ENCODE measurements at places on chromosomes 13 and 19.

DNA sequence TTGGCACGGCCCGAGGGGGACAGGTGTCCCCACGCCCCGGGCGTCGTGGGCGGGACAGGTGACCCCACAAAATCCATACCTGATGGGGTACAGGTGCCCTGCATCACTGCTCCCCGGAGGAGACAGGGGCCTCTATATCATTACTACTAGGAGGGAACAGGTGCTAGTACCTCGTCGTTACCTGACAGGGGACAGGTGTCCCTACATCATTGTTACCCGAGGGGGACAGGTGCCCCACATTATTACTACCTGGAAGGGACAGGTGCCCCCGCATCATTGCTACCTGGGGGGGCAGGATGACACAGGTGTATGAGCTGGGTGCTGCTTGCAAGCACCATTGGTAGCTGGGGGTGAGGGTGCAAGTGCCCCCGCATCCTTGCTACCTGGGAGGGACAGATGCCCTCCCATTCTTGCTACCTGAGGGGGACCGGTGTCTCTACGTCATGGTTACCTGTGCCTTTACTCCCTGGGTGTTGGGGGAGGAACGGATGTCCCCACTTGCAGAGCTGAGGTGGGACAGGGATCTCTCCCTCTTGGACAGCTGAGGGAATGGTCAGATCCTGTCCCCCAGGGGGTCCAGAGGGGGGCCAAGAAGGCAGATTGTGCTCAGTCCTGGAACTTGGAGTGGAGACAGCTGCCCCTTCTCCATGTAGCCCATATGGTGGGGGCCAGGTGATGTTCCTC lies 620 bp downstream of the CRTC1 start:
- no peak for DNase-seq

GRCh38 chr13:26247011-26247410 lies 6.9 kb upstream of the CDK8 start:
- no peak for DNase-seq

- DNase-seq, result no peak
These were observed 5.3 kb downstream of the CARM1 start for GRCh38 chr19:10876459-10877240.

DNA sequence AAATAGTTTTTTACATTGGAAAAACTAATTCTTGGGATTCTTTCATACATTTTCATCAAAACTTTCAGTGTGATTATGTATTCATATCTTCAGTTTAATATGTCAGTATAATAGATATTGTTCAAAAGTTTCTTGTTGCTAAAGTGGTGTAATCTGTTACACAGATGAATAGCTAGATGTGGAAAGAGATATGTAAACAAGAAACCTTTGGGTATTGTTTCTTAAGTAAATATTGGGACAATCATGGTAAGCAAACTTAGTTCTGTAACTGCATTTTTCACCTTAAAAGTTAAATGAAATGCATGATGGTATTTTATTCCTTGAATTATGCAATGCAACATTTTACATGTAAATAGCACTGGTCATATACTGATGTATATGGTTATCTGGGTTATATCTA lies 12.2 kb downstream of the ABHD13 start:
- DNase-seq, result no peak

DNA sequence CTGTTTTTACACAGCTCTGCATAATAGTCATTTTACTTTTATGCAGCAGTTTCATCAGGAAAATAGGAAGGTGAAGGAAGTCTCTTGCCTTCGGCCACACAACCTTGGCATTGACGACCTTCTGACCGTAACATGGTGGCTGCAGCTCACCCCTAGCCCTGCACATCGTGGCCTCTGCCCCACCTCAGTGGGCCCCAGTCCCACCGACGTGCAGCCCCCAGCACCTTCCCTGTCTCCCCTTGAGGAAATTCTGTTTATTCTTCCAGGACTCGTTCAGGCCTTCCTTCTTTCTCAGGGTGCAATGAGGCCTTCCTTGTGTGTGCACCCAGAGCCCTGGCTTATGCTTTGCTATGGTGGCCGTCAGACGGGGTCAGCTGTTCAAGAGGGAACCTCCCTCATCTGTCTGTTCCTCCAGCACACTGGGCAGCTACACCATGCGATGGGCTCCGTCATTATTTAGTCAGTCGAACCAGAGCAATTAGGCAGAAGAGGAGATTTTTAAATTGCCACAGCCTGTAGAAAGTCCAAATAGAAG lies 33.3 kb downstream of the TMEM255B start:
- no peak for DNase-seq

DNA sequence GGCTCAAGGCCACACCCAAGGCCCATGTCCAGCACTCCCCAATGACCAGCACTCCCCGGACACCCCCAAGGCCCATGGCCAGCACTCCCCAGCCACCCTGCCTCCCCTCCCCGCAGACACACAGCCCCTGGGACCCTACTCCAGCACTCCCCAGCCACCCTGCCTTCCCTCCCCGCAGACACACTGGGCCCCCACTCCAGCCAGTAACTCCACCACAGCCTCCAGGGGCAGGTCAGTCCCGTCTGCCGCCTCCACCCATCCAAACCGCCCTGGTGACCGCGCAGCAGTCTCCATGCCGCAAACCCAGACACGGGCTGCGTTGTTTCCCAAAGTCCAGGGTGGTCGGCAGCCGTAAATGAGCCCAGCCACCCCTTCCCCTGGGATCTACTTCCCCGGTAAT lies 70.7 kb downstream of the SPACA7 start:
- DNase-seq, result no peak

DNA sequence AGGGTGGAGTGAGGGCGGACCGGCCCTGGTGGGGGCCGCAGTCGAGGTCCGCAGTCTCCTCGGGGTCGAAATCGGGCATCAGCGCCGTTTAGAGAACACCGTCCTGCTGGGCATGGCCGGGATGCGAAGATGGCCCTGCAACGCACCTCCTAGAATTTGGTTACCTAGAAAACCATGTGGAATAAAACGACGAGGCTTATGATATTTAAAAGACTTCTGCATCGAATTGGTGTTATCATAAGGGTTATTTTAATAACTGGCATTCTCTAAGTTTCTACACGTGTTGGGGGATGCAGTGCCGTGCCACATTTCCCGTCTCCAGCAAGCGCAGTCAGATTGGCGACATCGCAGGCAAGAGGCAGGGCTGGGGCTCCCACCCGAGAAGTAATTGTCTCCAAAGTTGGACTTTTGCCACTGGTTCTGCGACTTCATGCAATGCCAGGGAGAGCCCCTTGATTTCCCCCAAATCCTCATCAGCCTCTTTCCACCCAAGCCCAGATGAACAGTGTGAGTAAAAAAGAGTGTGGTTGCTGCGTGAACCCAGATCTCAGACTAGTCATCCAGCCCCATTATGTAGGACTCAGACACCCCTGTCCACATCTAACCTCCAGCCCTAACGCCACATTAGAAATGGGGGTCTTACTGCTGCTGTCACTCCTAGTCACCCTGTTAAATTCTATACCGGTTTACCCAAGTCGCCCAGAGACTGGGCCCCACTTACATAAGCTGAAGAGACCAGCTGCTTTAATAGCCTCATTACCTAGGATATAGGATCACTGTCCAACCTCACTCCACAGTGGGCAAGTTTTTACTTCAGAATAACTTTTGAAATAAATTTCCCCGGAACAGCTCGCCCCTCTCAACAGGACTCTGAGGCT lies 571 bp upstream of the DHRS12 start:
- DNase-seq, result no peak

GRCh38 chr19:31338069-31338776 lies 11.0 kb downstream of the TSHZ3 start:
- DNase-seq, result peak; percentile 88

GRCh38 chr19:41089959-41090358 lies 1.7 kb downstream of the CYP2A13 start:
- DNase-seq, result no peak

GRCh38 chr13:37481011-37481884 lies 117.3 kb downstream of the POSTN start:
- no peak for DNase-seq

DNA sequence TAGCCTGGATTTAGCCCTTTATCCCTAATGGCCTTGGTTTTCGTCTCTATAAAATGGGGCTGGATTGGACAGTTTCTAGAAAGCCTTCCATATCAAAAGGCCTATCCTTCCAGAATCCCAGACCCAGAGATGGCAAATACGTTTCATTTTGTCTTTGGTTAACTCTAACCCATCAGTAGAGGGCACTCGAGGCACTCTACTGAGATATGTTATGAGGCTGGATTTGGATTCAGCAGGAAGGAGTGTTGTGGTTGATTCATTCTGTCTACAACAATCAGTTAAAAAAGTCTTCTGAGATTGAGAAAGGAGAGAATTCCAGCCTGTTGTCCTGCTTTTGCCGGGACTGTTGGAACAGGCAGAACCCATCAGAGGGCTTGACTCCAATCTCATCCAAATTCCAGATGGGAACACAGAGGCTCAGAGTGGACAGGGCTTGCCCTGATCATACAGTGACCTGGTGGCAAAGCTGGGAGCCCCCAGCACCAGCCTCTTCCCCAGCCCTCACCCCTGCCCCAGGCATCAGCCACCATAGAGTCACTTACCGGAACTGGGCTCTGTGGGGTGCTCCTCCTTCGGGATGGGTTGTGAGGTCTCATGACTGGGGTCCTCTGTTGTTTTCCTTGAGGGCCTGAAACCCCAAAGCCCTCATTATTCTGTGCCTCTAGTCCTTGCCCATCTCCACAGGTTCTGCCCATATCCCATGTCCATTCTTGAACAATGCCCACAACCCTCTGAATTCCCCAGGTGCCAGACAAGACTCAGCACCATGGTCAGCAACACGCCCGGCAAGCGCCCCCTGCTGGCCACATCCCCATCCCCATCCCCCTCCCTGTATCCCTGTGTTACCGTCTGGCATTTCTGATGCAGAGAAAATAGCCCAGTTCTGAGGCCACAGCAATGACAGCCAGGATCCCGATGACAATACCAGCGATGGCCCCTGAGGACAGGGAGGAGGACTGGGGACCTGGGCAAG lies 12.3 kb upstream of the ZNF180 start:
- peak; percentile 9 for DNase-seq

GRCh38 chr19:9941671-9942070 lies 5.4 kb upstream of the OLFM2 start:
- no peak for DNase-seq

- DNase-seq, result no peak
These were observed 7.7 kb downstream of the IRGC start for GRCh38 chr19:43723588-43723987.

GRCh38 chr19:11356676-11357550 lies 1.7 kb downstream of the PLPPR2 start:
- DNase-seq, result no peak

- DNase-seq, result no peak
These were observed 56.2 kb upstream of the C13orf46 start for GRCh38 chr13:114029866-114030625.

DNA sequence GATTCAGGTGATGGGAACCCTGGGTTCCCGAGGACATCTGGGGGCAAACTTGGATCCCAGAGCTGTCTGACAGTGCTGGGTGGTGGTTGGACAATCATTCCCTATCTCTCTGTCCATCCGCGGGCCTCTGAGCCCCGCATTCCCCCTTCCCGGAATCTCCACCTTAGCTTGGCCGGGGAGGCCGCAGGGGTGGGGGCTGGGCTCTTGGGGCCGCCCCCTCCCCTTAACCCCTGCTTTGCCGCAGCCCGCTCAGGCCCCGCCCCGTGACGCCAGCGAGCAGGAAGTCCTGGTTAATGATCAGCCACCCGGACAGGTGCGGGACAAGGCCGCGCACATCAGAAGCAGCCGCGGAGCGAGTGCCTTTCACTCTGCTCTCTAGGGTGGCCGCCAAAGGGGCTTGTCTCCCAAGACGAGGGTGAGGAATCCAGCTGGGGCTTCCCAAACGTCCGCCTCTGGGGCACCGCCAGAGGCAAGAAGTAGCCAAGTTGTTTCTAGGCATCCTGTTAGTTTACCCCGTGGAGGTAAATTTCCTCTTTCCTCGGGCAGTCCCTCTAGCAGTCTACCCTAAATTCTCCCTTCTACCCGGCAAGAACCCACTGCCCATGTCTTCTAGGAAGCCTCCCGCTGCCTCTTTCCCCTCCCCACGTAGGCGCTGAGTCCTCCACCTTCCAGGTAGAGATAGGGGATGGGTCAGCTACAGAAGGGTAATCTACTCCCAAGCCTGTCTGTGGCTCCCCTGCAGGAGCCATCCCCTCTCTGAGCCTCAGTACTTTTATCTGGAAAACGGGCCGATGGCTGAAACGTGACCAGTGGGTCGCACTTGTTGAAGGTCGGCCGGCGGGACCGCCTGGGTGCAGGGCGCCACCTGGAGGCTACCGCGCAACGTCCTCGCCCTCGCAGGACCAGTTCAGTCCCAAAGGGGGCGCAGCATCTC lies 3.0 kb downstream of the IRF2BP1 start:
- DNase-seq, result peak; percentile 63

DNA sequence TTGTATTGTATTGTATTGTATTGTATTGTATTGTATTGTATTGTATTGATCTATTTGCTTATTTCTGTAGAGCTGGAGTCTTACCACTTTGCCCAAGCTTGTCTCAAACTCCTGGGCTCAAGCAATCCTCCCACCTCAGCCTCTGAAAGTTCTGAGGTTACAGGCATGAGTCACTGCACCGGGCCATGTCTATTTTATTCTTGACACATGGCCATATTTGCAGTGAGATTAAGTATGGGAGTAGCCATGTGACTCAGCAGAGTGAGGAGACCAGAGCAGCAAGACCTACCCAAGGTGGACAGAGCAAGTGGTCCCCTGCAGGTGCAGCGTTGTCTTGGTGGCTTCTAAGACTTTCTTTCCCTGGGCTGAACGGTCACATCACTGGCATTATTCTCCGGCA lies 49.1 kb upstream of the UBAC2 start:
- DNase-seq, result no peak

DNA sequence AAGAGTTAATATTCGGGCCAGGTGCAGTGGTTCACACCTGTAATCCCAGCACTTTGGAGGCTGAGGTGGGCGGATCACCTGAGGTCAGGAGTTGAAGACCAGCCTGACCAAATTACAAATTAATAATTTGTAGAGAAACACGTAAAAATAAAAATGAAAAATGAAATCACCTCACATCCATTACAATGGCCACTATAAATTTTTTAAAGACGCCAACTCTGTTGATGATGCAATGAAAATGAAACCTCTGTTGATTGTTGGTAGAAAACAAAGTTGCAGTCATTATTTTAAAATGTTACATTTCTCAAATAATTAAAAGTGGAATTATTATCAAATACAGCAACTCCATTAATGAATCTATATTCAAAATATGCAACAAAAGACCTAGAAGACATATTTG lies 26.8 kb downstream of the ZNF100 start:
- DNase-seq, result no peak

- peak; percentile 10 for DNase-seq
These were observed 79.6 kb upstream of the DOCK9 start for GRCh38 chr13:99057310-99057975.

- DNase-seq, result no peak
These were observed 65.0 kb downstream of the RASA3 start for GRCh38 chr13:114067381-114067885.

- DNase-seq, result peak; percentile 63
These were observed 11.4 kb downstream of the ETFB start for GRCh38 chr19:51354742-51355148.

DNA sequence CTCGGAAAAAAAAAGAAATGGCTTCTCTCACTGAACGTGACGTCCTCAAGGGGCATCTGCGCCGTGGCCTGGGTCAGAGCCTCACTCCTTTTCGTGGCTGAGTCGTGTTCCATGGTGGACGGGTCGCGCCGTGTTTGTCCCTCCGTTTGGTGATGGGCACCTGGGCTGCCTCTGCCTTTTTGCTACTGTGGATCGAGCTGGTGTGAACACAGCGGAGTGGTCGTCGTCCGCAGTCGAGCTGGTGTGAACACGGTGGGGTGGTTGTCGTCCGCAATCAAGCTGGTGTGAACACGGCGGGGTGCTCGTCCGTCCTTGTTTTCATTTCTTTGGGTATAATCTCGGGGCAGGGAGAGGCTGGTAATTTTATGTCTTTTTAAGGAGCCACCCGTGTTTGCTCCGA lies 11.6 kb downstream of the HCN2 start:
- DNase-seq, result no peak

GRCh38 chr13:107332188-107332587 lies 764.3 kb upstream of the ARGLU1 start:
- peak; percentile 14 for DNase-seq

Data from SK-N-DZ (cell line).